ENCODE measurements at places on chromosomes 2 and 18.

- DNase-seq, result no peak
Observed at GRCh38 chr2:229118336-229118735, 152.8 kb downstream of the PID1 start.

DNA sequence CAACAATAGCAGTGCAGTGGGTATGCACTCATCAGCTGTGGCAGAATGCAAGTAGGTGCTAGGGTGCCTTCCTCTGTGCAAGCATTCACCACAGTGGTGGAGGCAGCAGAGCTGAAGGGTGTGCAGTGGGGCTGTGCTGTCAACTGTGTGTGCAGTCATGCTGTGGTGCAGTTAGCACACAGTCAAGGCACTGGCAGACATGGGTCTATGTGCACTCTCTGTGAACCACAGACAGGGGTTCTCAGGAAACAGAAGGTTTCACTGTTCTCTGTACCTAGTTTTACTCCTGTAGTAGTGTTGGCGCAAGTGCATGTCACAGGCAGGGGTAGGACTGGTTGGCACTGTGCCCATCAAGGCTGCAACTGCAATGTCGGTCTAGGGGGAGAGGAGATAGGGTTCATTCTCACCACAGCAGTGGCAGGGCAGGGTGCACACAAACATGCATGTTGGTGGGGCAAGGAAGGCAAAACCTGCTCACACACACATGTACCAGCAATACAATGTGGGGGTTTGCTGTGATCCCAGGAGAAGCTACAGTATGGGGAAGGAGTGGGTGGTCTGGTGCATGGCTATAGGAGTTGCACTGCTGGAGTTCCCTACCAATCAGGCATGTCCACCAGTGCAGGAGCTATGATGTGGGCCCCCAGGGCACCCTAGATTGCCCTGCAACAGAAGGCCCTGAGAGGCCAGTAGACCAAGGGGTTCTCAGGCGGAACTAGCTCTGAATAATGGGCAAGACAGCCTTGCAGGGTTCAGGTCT lies 242.7 kb upstream of the DDX18 start:
- DNase-seq, result no peak

- DNase-seq, result no peak
Observed at GRCh38 chr2:65030476-65031332, 25.5 kb upstream of the CEP68 start.

DNA sequence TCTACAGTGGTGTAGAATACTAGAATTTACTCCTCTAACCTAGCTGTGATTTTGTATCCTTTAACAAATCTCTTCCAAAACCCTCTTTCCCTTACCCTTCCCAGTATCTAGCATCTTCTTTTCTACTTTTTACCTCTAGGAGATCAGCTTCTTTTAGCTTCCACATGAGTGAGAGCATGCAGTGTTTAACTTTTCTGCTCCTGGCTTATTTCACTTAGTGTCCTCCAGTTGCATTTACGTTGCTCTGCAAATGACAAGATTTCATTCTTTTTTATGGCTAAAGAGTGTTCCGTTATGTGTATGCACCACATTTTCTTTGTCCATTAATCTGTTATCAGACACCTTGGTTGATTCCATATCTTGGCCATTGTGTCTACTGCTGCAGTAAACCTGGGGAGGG lies 228.5 kb downstream of the PRKCE start:
- DNase-seq, result no peak

DNA sequence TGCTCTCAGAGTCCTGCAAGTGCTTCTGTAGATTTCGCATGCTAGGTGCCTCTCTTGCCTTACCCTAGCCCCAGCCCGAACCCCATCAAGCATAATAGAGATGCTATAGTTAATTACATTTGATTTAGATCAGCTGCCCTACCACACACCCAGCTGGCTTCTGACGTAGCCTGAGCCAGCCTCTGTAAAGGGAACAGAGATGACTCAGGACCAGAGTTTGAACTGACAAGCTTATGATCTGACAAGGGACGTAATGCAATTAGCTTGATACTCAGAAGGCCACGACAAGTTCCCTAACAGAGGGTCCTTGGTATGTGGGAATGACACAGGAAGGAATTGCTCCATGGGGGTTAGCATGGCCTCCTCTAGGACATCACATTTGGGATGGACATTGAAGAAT lies 126.6 kb downstream of the LRATD1 start:
- DNase-seq, result no peak

- DNase-seq, result no peak
Observed at GRCh38 chr18:37243741-37244140, 321.9 kb downstream of the CELF4 start.

GRCh38 chr2:97735161-97735561 lies 21.8 kb downstream of the ZAP70 start:
- no peak for DNase-seq
